ENCODE measurements at places on chromosomes 1 and 21. TPM values are rescaled to one million over a fixed set of nuclear protein-coding genes. Genes with fewer than 3 reads are reported as not detected.

DNA sequence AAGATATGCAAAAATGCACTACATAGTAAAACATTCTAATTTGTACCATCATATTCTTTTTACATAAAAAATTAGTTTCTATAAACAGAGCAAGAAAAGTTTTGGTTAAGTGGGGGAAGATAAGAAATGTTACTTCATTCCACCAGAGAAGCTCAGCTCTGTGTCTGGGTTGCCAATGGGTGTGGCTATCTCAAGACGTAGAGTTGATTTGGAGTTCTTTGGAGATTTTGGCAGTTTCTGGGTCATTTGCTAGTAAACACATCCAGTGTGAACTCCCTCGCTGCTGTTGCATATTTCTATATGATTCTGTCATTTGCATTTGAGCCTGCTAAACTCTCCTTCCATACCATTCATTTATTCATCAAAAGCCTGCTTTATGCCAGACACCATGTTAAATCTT is 7.2 kb downstream of the RGL1 start:
- DNase-seq, result no peak

- no peak for DNase-seq
Observed at GRCh38 chr21:34838956-34839820, 170.4 kb downstream of the CLIC6 start.

The CYP4A22 gene
- total RNA-seq, result not detected

The CDC73 gene
- total RNA-seq, result 11.3 TPM

The GPR89A gene
- total RNA-seq, result 33.7 TPM
